ENCODE measurements at places on chromosomes 6 and 20. TPM values are rescaled to one million over a fixed set of nuclear protein-coding genes. Genes with fewer than 3 reads are reported as not detected.
A peak's percentile ranks its signal among the peaks of the same experiment; 100 is the strongest.

DNA sequence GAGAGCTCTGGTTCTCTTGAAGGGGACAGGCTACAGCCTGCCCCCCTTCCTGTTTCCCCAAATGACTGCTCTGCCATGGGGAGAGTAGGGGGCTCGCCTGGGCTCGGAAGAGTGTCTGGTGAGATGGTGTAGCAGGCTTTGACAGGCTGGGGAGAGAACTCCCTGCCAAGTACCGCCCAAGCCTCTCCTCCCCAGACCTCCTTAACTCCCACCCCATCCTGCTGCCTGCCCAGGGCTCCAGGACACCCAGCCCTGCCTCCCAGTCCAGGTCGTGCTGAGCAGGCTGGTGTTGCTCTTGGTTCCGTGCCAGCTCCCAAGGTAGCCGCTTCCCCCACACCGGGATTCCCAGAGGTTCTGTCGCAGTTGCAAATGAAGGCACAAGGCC is 9.8 kb downstream of the VEGFA start:
- DNase-seq = no peak

GRCh38 chr20:6959900-6960312 is 192.4 kb downstream of the BMP2 start:
- DNase-seq = no peak

- DNase-seq = no peak
Measured at GRCh38 chr20:34529742-34530141, 13.5 kb downstream of the DYNLRB1 start.

Gene BPIFA1
- not detected for total RNA-seq

DNA sequence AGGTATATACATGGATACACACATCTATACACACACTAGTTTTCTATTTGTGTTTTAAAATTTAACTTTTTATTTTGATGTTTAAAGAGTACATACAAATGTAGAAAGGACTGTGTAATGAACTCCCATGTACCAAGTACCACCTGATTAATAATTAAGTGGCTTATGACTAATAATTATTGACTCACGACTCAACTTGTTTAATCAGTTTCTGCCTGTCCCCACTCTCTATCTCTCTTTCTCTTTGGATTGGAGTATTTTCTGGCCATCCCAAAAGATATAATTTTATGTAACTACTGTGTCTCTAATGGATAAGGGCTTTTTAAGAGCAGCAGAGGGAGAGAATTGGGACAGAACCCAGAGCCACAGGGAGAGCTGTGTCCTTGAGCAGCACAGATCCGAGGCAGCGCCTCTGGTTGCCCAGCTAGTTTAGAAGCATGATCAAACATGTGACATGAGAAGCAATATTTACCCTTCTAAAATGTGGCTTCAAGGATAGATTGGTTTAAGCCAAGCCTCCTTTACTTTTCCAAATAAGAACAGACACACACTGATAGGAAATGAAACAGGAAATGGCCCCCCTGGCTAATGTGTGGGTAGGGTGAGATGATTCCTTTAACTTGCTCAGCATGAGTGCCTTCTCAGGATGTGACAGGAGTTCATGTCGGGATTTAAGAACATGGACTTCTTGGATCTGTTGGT is 81.0 kb downstream of the ERMARD start:
- no peak for DNase-seq

DNA sequence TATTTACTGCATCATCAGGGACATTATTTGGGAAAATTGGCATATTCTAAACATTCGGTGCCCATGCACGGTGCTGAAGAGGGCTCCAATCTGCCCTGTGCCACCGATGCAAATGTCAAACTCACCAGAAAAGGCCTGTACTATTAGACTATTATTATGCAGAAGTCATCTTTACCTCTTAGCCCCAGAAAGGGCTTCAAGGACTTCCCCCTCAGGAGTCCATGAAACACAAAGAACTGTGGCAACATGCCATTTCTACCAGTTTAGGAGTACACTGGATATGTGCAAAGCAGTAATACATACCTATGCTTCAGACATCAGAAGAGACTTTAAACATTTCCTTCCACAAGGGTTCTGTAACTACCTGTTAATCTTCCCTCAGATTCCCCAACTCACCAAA is 8.6 kb downstream of the DIDO1 start:
- no peak for DNase-seq

GRCh38 chr6:161462148-161462547 is 188.3 kb upstream of the AGPAT4 start:
- no peak for DNase-seq

Gene RIMS4
- not detected for total RNA-seq

GRCh38 chr6:33123732-33124524 is 48.1 kb downstream of the HLA-DPB1 start:
- peak; percentile 89 for DNase-seq

DNA sequence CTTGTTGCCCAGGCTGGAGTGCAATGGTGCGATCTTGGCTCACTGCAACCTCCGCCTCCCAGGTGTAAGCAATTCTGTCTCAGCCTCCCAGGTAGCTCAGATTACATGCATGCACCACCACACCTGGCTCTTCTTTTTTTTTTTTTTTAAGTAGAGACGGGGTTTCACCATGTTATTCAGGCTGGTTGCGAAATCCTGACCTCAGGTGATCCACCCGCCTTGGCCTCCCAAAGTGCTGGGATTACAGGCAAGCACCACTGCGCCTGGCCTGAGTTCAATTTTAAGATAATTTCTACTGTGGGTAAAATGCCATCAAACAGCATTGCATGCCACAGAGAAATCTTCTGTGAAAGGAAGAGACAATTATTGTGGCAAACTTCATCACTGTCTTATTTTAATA is 633.1 kb downstream of the KIF16B start:
- no peak for DNase-seq

GRCh38 chr6:107539849-107540464 is 50.0 kb downstream of the SOBP start:
- DNase-seq = no peak

Gene LHFPL5
- total RNA-seq = not detected

DNA sequence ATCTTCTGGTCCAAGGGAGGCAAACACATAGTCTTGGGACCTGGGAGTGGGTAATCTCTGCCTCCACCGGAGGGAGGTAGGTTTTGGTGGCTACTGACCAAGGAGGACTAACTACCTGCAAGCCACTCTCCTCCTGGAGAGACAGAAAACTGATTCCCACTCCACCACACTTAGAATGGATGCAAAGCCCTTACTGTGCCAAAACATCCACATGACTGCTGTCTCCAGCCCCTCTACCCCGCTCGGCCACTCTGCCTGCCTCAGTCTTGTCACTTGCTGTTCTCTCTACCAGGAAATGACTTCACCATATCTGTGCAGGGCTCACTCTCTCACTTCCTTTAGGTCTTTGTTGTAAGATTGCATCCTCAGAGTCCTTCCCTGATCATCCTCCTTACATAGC is 129.5 kb upstream of the ARG1 start:
- no peak for DNase-seq

DNA sequence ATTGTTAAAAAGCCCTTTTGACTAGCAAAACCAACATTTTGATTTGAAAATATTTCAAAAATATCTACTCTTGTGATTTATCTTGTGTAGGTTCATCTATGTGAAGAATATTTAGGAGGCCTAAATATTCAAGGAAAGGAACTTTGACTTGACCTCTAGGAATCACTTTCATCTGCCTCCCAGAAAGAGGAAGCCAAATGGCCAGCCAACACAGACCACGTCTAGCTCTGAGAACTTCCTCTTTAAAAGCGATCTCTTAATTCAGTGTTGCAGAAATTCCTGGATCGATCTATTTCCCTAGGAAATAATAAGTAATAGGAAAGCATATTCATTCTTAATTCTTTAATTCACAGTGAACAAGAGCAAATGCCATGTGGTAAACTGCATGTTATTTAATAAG is 9.6 kb upstream of the MOXD1 start:
- no peak for DNase-seq

- DNase-seq = no peak
Measured at GRCh38 chr20:13442986-13443385, 195.7 kb downstream of the TASP1 start.

DNA sequence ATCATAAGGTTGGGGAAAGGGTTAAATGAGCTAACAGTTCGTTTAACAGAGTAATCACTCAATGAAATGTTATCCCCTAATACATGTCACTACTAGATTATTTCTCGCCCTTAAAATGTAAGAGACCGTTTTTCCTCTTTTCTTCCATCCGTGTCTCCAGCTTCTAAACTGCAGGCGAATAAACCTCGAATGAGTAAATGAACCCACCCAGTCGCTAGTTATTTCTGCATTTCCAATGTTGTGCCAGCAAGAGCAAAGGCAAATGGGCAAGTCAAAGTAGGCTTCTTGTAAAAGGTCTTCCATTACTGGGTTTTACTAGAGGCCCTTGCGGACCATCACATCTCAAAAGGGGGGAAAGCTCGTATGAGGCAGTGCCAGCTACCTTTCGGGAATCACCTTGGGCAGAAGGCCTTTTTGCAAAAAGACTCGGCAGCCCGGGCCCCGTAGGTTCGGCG is 400 bp upstream of the SMAP1 start:
- no peak for DNase-seq

DNA sequence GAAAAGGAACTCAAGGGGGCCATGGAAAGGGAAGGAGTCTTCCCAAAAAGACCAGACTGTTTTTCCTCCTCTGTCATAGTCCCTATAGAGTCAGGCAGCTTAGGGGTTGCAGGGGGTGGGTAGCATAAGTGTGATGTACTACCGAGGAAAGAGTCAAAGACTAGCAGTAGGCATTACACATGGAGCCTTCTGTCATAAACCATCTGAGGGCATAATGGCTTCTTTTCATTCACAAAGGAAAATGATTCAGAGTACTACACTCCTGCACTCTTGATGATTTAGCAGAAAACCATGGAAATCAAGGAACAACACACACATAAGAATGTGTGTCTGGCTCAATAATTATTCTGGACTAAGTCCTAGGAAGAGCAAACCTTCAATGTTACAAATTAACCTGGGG is 14.9 kb downstream of the PLN start:
- no peak for DNase-seq

Gene FAM209A
- total RNA-seq = 0.25 TPM

Gene PGC
- total RNA-seq = not detected
